ENCODE measurements at places on chromosomes 1 and 21.

DNA sequence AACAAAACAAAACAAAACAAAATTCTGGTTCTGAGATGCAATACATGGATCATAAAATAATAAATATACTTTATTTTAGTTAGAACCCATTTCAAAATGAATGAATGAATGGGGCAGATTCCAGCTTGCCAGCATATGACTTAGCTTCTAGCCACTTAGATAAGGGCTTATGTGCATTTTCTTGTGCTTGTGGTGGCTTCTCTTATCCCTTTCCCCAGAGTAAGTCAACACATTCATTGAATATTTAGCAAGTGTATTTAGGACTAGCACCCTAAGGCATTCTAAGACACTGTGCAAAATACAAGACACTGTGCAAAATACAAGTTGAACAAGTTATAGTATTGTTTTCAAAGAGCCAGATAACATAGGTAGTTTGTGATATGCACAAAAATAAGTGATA is 4.7 kb downstream of the ADIPOR1 start:
- DNase-seq: no peak

DNA sequence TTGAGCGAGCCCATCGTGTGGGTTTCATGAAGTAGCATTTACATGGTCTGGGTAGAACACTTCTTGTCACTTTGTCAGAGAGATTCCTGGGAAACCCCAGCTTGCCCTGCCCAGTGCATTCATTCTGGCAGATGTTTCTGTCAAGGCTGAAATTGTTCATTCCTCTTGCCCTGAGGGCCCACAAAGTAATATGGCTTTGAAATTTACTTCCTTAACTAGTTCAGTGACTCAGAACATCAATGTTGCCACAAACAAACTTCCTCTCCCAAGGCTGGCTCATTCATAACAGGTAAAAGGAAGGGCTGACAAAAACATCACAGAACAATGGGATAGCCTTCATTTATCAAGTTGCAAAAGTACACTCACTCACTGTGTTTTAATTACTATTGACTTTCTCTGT is 5.0 kb upstream of the KIAA0040 start:
- no peak for DNase-seq

GRCh38 chr1:156781585-156782186 is 14.4 kb downstream of the PRCC start:
- DNase-seq: no peak

DNA sequence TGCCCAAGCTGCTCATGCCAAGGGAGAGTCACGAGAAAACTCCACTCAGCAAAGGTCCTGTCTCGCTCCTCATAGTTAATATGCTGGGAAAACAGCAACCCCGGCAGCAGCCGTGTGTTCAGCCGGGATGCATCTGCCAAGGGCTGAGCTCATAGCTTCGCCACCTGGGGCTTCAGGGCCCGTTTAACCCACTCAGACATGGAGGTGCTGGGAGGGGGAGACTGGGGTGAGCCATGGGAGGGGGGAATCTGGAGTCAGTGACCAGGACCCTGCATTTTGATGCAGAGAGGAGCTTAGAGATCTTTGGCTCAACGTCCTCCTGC is 283.4 kb downstream of the PTPRU start:
- no peak for DNase-seq

DNA sequence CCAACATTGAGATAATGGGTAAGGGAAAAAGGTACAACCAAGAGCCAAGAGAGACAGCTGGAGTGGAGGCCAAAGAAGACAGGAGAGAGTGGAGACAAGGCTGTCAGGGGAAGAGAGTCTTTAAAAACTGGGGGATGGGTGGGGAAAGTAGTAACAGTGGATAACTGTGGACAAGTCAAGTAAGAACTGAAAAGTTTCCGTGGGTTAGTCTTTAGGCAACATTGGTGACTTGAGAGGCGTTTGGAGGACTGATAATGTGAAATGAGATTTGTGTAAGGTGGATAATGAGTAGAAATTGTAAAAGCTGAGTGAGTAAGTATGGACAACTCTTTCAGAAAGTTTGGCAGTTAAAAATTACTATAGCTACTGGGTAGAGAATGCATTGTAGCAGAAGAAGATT is 10.4 kb downstream of the PPP2R5A start:
- DNase-seq: no peak

DNA sequence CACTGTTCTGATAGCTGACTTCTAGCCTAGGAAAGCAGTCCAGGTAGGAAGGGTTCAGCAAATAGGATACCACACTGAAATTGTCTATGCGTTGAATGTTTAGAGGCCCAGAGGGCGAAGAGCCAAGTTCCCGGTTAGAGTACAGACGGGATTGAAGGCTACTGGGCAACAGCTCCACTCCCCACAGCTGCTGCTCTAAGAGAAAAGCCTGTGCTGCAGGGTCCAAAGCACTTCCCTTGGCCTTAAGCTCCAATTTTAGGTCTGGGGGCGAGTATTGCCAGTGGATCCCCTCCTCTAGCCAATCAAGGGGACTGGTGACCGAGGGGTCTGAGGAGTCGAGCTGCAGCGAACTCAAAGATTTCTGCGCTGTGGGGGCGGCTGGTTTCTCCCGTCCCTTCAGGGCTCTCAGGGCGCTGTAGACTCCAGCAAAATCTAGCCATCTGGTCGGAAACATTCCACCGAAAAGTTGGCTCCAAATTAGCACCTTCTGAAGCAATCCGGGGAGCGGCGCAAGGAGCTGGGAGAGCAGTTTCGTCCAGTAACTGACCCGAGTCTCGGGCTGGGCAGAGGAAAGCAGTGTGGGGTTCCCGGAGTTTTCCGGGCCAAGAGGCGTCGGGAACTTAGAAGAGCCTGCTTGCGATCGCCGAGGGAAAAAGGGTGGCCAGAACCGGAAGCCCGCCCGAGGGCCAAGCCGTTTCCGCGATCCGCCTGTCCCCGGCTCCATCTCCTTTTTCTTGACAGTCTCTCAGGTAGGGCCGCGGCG is 748 bp downstream of the PPP1R15B start:
- DNase-seq: no peak

DNA sequence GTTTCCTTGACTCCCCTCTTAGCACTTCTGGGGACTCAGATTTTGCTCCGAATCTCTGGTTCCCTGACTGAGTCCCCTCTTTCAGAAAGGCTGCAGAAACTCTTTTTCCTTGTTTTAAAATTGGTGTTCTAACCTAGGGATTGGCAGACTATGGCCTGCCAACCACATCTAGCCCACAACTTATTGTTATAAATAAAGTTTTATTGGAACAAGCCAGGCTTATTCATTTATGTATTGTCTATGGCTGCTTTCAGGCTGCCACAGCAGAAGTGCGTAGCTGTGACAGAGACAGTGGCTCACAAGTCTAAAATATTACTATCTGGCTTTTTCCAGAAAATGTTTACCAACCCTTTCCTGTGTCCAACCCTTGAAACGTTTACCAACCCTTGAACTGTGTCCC is 81.7 kb downstream of the IER5 start:
- no peak for DNase-seq

GRCh38 chr1:20980051-20980450 is 192.9 kb upstream of the HP1BP3 start:
- DNase-seq: no peak

DNA sequence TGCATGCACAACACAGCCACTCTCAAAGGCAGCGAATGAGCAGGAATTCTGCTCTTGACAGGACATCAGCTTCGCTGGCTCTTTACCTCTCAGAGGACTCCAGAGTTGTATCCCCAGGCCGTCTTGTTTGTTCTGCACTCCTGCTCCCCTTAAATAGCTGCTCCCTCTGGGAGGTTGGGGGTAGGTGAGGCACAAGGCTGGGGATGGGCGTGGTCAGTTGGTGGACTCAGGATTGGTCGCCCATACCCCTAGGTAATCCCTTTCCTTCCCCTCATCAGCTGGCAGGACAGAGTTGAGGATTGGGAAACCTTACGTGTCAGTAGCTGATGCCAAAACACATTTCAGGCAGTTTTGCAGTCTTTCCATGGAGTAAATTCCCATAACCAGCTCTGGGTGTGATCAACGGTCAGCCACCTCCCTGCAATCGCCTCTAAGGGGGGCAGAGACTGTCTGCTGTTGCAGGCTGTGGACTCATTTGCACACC is at the start of gene PLA2G2A:
TSS of gene PLA2G2A (minus strand) at position 125 of the 484 bp plus-strand sequence. CDS start 845 bp downstream, outside the sequence.
- peak; percentile 1 for DNase-seq

GRCh38 chr21:33367309-33367973 is 35.8 kb upstream of the IFNGR2 start:
- no peak for DNase-seq

- DNase-seq: peak; percentile 96
Observed at GRCh38 chr1:186974774-186975181, 146.0 kb downstream of the PLA2G4A start.

GRCh38 chr1:168932539-168932938 is 174.0 kb upstream of the ATP1B1 start:
- DNase-seq: no peak

GRCh38 chr1:176656257-176656995 is 193.5 kb downstream of the PAPPA2 start:
- DNase-seq: peak; percentile 90

GRCh38 chr21:26933448-26933847 is 33.4 kb downstream of the ADAMTS5 start:
- no peak for DNase-seq

DNA sequence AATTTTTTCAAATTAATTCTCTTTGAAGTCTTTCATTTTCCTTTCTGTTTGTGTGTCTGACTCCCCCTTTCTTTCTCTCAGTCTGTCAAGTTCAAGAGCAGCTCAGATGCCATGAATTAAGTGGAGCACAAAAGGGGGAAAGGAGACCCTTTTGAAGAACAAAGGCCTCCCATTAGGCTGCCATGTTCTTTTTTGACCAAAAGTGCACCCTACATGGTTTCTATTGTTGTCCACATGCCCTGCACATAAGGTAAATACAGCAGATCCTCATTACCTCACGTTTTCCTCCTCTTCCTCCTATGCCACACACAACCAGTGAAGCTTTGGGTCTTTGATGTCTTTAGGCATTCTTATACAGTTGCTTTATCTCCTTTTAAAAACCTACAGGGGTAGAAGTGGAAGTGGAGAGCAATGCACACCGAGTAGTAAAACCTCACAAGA is 47.7 kb downstream of the POU2F1 start:
- DNase-seq: no peak

DNA sequence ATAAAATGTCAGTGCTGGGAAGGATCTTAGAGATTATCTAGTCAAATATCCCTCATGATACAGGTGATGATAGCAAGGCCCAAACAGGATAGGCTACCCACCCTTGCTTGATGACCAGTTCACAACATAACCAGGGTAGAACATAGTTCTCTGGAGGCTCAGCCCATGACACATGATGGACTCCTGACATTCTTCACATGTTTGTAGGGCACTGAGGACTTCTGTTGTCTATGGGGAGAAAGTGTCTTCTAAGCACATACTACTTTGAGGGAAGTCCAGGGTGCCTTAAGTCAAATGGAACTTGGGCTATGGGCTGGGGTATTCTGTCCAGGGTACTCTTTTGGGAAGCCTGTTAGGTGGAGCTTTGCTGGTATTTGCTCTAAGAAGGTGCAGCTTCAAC is 148.9 kb downstream of the GLUL start:
- DNase-seq: no peak

DNA sequence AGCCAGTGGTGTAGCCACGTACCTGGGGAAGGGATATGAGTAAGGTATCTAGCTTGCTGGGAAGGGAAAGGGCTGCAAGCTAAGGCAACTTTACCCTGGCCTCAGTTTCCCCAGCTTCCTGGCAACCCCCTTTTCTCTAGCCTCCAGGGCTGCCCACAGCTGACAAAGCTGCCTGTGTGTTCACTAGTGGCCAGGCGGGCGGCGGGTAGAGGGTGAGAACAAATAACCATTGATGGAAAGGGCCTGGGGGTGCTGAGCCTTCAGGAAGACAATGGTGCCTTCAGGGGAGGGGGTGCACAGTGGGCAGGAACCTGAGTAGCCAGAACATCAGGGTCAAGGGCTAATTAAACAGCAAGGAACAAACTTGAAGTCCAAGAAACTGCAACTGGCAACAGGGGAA is 6.1 kb downstream of the CERS2 start:
- no peak for DNase-seq

- DNase-seq: no peak
Observed at GRCh38 chr1:179126338-179127060, 44.6 kb downstream of the TOR3A start.

DNA sequence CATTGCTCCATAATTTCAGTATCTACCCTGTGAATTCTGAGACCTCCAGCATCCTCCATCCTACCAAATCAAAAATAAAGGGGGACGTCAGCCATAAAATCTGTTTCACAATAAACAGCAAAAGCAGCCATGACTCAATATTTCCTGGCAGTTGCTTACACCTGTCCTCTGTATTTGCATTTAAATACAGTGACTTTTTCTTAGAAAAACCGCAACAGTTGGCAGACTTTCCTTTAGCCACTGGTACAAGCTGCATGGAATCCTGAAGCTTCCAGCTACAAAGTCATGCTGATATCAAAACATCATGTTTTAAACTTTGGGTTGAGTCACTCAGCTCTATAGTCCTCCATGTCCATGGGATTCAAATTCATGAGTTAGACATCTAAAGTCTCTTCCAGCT is 278.0 kb upstream of the KAZN start:
- DNase-seq: peak; percentile 55

DNA sequence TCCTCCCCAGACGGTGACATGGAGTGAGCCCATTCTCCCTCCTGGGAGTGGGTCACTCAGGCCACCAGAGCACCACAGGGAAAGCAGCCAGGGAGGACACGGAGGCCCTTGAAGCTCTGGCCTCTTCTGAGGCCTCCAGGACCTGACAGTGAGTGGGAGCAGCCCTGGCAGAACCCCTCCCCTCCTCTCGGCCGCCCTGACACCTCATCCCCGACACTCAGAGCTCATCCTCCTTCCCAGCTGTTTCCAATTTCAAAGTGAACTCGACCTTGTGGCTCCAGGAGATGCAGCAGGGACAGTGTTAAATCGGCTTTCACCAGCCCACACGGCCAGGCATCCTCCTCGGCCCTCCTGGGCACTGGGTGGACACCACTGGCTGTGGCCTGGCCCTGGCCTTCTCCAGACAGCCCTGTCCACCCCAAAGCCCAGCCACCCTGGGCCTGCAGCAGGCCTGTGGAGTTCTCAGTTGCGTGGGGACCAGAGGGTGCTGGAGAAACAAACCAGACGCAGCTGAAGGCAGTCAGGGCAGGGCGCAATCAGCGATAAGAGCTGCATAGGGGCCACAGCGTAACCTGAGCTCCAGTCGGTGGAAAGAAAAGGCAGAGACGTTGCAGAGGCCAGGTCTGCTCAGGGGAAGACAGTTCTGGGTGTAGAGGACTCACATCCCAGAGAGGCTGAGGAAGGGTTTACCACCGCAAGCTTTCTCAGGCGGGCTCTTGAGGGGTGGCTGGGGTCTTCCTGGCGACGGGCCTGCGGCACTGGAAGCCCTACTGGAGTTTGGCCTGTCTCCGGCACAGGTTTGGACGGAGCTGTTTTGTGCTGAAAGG is 27.1 kb downstream of the FTCD start:
- no peak for DNase-seq
